ENCODE measurements at places on chromosomes 4 and X. TPM values are rescaled to one million over a fixed set of nuclear protein-coding genes. Genes with fewer than 3 reads are reported as not detected.

GRCh38 chrX:132015875-132016274, 7.2 kb upstream of the STK26 start:
- no peak overlapping the region for H3K4me3 ChIP-seq
- no peak for DNase-seq
- H3K4me1 ChIP-seq, result no peaks in the 10 kb centered on the region
- H3K36me3 ChIP-seq, result no peaks in the 10 kb centered on the region
- H3K27me3 ChIP-seq, result peaks cover 14% of the 10 kb centered on the region

DNA sequence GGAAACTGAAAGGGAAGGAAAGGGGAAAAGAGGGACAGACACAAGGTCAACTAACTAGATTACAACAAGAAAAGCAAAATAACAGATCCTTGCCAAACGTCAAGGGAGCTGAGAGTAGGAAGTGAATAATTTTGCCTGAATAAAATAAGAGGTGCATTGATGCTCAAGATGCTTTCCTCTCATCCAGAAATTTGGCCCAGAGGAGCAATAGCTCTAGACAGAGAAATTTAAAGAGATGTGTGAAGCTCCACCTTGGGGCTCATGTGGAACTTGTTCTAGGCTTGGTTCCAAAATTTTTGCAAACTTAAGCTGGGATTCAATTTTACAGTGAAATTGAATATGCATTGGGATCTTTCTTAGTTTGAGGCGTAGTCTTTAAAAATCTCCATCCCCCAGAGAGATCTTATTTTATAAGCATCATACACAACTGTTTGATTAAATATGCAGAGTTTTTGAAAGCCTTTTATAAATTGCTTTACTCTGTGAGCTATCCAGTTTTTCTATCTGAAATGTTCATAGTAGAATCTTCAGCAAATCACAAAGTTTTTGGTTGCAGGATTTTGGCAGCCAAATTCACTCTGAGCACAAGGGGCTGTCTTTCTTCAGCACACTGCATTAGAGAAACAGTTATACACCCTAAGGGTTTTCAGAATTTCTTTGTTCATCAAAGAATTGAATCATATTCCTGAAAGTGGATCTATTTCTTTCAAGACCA, 1159.5 kb downstream of the ADGRL3 start:
- no peak overlapping the region for H3K4me3 ChIP-seq
- H3K4me1 ChIP-seq, result no peaks in the 10 kb centered on the region
- no peaks in the 10 kb centered on the region for H3K36me3 ChIP-seq
- DNase-seq, result no peak

- peaks cover 11% of the 10 kb centered on the region for H3K27me3 ChIP-seq
- DNase-seq, result no peak
- no peaks in the 10 kb centered on the region for H3K36me3 ChIP-seq
- H3K4me1 ChIP-seq, result no peaks in the 10 kb centered on the region
- H3K27ac ChIP-seq, result no peak overlapping the region
- no peak overlapping the region for H3K4me3 ChIP-seq
Measured at GRCh38 chr4:4724321-4724720, 135.1 kb upstream of the MSX1 start.

DNA sequence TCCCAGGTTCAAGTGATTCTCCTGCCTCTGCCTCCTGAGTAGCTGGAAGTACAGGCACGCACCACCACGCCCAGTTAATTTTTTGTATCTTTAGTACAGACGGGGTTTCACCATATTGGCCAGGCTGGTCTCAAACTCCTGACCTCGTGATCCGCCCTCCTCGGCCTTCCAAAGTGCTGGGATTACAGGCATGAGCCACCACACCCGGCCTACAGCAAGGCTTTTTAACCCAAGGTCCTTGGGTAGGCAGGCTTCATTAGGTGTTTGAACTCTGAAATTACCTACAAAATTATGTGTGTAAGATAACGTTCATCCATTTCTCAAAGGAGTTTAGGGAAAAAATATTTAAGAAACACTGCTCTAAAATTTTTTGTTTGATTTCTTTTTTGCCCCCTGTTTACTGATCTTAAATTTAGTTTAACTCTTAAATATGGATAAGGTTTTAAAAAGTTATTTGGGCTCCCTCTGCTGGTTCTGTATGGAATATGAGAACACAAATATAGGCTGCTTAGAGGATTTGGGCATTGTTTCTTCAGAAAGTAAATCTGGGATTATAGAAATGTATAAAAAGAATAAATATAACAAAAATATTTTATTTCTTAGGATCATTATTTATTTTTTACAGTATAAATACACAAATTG, 92.8 kb downstream of the CBR4 start:
- no peaks in the 10 kb centered on the region for H3K27me3 ChIP-seq
- DNase-seq, result no peak
- H3K27ac ChIP-seq, result peak overlapping the region; percentile 66
- H3K4me3 ChIP-seq, result no peak overlapping the region
- H3K4me1 ChIP-seq, result peaks cover 3% of the 10 kb centered on the region

- peaks cover 41% of the 10 kb centered on the region for H3K36me3 ChIP-seq
- peak overlapping the region; percentile 84 for H3K27ac ChIP-seq
- no peaks in the 10 kb centered on the region for H3K27me3 ChIP-seq
- H3K4me3 ChIP-seq, result no peak overlapping the region
- no peak for DNase-seq
Measured at GRCh38 chr4:47852136-47852535, 14.3 kb upstream of the CORIN start.

The SPRY1 gene
- total RNA-seq, result 51.7 TPM

DNA sequence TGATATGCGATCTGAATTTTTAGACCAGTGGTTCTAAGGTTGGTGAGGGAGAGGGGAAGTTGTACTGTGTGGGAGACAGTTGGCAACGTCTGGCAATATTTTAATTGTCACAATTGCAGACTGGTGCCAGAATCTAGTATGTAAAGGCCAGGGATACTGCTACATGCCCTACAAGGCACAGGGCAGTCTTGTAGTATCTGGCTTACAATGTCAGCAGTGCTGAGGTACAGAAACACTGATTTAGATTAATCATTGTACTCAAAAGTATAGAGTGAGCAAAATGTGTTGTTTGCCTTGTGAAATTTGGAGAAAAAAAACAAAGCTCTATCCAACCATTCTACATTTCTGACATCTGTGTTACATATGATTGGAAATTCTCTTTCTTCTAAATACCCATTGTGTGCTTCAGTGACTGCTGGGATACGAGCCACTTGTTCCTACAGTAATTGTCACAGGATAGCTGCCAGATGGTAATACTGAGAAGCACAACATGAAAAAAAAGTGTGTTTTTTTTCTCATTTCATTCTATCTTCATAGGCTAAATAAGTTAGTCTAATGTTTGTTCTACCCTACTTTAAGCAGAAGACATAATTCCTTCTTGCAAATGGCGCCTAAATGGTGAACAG, 526.7 kb upstream of the AGA start:
- no peaks in the 10 kb centered on the region for H3K27me3 ChIP-seq
- no peaks in the 10 kb centered on the region for H3K4me1 ChIP-seq
- no peak overlapping the region for H3K27ac ChIP-seq
- no peaks in the 10 kb centered on the region for H3K36me3 ChIP-seq

- H3K36me3 ChIP-seq, result no peaks in the 10 kb centered on the region
- DNase-seq, result no peak
- no peaks in the 10 kb centered on the region for H3K27me3 ChIP-seq
- H3K27ac ChIP-seq, result no peak overlapping the region
- no peak overlapping the region for H3K4me3 ChIP-seq
Measured at GRCh38 chrX:78748846-78749245, 1.3 kb downstream of the LPAR4 start.

- H3K36me3 ChIP-seq, result no peaks in the 10 kb centered on the region
- H3K27ac ChIP-seq, result no peak overlapping the region
- H3K4me1 ChIP-seq, result no peaks in the 10 kb centered on the region
- DNase-seq, result no peak
- H3K4me3 ChIP-seq, result no peak overlapping the region
Measured at GRCh38 chr4:57194068-57194611, 84.0 kb upstream of the IGFBP7 start.

The CENPE gene
- 5.7 TPM for total RNA-seq

The SH2D1A gene
- total RNA-seq, result not detected

DNA sequence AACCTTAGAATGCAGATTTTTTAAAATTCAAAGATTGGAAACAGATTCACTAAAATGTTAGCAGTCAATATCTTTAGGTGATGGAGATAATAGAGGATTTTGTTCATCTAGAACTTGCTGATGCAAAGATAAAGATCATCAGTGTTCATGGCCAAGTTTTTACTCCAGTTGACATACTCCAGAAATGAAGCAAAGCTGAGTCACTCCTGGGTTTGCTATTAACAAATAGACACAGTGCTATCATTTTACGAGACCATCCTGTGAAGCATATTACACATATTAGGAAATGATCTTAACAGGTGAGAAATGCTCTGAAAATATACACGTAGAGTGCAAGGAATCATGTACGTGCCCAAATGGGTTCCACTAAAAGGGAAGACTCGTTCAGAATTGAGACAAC, 170.6 kb upstream of the FAM9B start:
- H3K36me3 ChIP-seq, result no peaks in the 10 kb centered on the region
- peaks cover 6% of the 10 kb centered on the region for H3K4me1 ChIP-seq
- no peak for DNase-seq
- H3K27me3 ChIP-seq, result no peaks in the 10 kb centered on the region
- no peak overlapping the region for H3K27ac ChIP-seq

DNA sequence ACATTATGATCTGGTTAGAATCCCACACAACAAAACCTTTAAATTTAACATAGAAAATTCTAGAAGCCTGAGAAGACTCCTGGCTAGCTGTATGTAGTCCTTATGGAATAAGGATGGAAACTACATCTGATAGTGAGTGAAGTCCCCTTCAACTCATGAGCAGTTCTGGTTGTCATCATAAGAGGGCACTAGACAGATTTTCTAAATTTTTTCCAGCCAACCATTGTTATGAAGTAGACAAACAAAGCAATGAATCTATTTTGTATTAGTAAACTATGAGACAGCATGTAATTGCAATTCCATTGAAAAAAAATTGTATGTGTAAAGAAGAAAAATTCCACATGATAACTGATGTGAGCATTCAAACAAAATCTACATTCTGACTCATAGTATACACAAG, 35.2 kb downstream of the PWWP3B start:
- DNase-seq, result no peak
- no peak overlapping the region for H3K4me3 ChIP-seq
- no peaks in the 10 kb centered on the region for H3K36me3 ChIP-seq
- no peaks in the 10 kb centered on the region for H3K4me1 ChIP-seq

The CLGN gene
- not detected for total RNA-seq

The BTK gene
- not detected for total RNA-seq

The IBSP gene
- total RNA-seq, result not detected

The ZMAT1 gene
- 4.9 TPM for total RNA-seq

- no peak for DNase-seq
- no peaks in the 10 kb centered on the region for H3K36me3 ChIP-seq
- no peak overlapping the region for H3K4me3 ChIP-seq
- H3K27ac ChIP-seq, result peak overlapping the region; percentile 29
- peaks cover 62% of the 10 kb centered on the region for H3K4me1 ChIP-seq
Measured at GRCh38 chr4:156774422-156774821, 197.2 kb downstream of the PDGFC start.

The CCDC110 gene
- 0.76 TPM for total RNA-seq

The DMP1 gene
- total RNA-seq, result not detected

DNA sequence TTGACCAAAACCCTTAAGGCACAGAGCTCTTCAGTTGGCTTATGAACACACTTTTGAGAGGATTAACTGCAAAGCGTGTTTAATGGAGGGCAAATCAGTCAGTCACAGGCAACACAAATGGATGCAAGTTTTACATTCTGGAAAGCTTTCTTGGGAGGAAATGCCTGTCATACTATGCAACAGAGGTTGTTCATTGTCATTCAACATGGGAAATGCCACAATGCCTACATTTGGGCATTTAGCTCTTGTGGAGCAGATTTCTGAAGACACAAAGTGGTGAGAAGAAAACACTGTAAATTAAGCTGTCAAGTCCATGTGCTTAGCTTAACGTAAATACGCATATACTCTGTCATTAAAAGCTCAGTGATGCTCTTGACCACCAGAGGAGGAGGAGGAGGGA, 41.1 kb downstream of the CBLL2 start:
- no peak overlapping the region for H3K27ac ChIP-seq
- no peaks in the 10 kb centered on the region for H3K27me3 ChIP-seq
- no peak for DNase-seq
- peaks cover 14% of the 10 kb centered on the region for H3K4me1 ChIP-seq

DNA sequence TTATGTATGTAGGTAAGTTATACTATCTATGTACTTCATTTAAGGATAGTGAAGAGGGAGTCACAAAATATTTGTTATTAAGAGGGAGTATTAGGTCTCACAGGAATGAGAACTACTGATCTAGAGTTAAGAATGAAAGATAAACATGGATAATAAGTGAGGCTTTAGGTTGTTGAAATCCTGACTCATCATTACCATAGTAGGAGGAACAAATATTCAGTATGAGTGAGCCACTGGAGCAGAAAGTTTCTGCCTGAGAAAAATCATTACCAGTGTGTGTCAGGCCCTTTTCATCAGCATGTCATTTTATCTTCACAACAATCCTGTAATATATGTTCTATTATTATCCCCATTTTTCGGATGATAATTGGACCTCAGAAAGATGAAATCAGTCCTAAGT, 27.2 kb upstream of the IGSF1 start:
- peaks cover 2% of the 10 kb centered on the region for H3K36me3 ChIP-seq
- no peak overlapping the region for H3K27ac ChIP-seq
- H3K27me3 ChIP-seq, result no peaks in the 10 kb centered on the region
- peaks cover 5% of the 10 kb centered on the region for H3K4me1 ChIP-seq
- DNase-seq, result no peak
- no peak overlapping the region for H3K4me3 ChIP-seq

DNA sequence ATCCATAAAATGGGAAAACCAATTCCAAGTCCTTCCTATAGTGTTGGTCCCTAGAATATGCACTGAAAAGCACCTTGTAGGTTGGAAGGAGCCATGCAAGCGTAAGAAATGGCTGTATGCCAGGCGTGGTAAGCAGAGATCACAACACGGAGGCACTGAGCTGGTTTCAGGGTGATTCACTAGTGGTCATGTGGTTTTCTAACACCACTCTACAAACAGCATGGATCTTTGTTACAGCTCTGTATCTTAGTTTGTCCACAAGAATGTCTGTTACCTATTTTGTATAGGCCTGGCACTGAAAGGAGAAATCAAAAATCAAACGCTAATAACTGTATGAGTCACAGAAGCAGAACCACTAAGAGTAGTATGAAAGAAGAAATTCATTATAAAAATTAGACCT, 71.9 kb downstream of the MAGEB17 start:
- H3K27ac ChIP-seq, result peak overlapping the region; percentile 12
- H3K4me3 ChIP-seq, result no peak overlapping the region
- no peaks in the 10 kb centered on the region for H3K27me3 ChIP-seq
- DNase-seq, result no peak

GRCh38 chr4:80271801-80272200, 5.3 kb downstream of the FGF5 start:
- H3K4me3 ChIP-seq, result no peak overlapping the region
- peaks cover 46% of the 10 kb centered on the region for H3K4me1 ChIP-seq
- no peak for DNase-seq
- no peaks in the 10 kb centered on the region for H3K27me3 ChIP-seq
- peak overlapping the region; percentile 61 for H3K27ac ChIP-seq

Data from osteocyte (in vitro differentiated cells).